ENCODE measurements at places on chromosomes 1 and 21. TPM values are rescaled to one million over a fixed set of nuclear protein-coding genes. Genes with fewer than 3 reads are reported as not detected.

Gene ADAMTS5
- not detected for total RNA-seq

Gene NIPAL3
- 46.6 TPM for total RNA-seq

Gene ADORA1
- 0.21 TPM for total RNA-seq

Gene OLIG2
- total RNA-seq, result not detected

Gene LYPD8
- total RNA-seq, result not detected

Gene DNTTIP2
- 74.0 TPM for total RNA-seq

Gene DIO1
- not detected for total RNA-seq

Gene SMAP2
- total RNA-seq, result 20.9 TPM

GRCh38 chr1:212287261-212287895 is 2.2 kb downstream of the PPP2R5A start:
- DNase-seq, result no peak

GRCh38 chr1:179881642-179882252 is 338 bp upstream of the TOR1AIP1 start:
- DNase-seq, result no peak

- DNase-seq, result no peak
These were observed 249.2 kb upstream of the NFIA start for GRCh38 chr1:60833173-60833572.

- DNase-seq, result no peak
These were observed 864 bp upstream of the BTG2 start for GRCh38 chr1:203304391-203304918.

DNA sequence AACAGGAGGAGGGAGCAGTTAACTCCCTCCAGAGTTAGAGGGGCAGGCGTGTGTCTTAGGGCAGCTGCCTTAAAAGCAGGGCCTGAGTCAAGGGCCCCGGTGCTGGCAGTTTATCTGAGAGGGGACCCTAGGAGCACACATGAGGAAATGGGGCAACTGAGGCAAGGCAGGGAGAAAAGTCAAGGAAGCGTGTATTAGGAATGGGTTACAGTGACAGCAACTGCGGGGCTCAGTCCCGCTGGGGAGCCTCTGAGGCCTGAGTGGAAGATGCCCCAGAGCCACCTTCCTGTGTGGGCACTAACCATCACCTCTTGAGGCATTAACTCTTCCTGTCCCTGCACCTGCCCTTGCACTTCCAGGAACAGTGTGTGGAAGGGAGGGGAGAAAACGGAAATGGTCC is 276.3 kb downstream of the MATN1 start:
- DNase-seq, result no peak

DNA sequence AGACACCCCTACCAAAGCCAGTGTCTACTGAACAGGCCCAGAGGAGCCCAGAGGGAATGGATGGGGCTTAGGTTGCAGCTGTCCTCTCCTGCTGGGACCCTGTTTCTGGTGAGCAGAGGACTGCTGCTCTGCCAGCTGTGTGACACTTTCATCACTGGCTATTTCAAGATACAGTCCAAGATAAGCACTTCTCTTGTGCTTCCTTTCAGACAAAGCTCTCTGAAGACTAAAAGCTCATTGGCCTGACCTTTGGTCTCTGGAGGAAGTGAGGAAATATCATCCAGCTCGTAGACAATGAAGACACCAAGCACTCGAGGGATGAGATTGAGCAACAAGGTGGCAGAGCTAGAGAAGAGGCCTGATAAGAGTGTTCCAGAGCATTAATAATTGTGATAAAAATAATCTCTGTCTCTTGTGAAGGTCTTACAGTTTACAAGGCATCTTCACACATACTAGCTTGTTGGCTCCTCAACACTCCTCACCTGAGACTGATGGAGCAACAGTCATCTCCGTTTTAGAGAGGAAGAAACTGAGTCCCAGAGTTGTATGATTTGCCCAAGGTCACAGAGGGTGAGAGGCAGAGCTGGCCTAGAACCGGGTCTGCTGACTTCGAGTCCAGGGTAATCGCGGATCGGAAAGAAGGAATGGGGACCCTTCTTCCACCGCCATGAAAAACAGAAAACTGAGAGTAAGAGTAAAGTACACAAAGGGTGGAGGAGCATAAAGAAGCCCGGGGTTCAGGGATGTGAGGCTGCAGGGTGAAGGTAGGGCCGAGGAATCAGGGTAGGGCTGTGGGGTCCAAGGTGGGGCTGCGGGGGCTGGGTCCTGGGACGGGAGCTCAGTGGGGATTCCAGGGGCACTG is 666 bp downstream of the PAFAH2 start:
- DNase-seq, result peak; percentile 28

GRCh38 chr1:18927654-18928272 is 25.4 kb upstream of the ALDH4A1 start:
- DNase-seq, result peak; percentile 52

DNA sequence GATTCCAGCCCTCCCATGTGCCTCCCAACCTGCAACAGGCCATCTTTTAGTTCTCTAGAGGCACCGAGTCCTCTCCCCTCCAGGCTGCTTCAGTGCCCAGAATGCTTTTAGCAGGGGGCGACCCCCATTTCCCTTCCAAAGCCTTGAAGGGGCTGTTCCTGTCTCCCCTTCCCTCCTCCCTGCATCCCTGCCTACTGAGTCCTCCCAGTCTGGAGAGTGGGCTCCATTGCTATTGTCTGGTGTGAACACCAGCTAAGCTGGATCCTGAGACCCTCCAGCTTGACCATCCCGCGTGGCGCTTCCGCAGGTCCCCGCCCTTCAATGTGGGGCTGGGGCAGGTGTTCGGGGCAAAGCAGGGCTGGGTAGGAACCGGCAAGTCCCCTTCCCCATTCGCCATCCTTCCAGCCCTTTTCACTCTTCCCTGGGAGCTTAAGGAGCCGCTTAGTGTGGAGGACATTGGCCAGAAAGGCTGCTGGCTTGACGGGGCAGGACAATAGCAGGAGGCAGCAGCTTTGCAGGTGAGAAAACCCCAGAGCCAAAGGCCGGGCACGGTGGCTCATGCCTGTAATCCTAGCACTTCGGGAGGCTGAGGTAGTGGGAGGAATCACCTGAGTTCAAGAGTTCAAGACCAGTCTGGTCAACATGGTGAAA is 32.2 kb downstream of the PADI6 start:
- no peak for DNase-seq

DNA sequence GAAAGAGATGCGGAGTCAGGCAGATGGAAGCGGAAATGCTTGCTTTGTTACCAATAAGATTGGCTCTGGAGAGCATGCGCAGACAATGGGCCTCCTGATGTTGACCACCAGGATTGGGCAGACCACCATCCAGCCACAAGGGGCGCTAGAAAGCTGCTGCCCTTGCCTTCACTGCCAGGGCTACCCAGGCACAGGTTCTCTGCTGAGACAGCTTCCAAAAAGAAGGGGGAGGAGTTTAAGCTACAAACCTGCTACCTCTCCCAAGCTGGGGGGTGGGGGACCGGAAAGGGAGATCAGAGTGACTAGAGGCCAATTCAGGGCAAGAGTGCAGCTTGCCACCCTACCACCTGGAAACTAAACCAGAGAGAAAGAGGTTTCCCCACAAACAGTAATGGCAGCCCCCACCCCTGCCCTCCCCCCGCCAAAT is 369.7 kb downstream of the RRAGC start:
- no peak for DNase-seq

DNA sequence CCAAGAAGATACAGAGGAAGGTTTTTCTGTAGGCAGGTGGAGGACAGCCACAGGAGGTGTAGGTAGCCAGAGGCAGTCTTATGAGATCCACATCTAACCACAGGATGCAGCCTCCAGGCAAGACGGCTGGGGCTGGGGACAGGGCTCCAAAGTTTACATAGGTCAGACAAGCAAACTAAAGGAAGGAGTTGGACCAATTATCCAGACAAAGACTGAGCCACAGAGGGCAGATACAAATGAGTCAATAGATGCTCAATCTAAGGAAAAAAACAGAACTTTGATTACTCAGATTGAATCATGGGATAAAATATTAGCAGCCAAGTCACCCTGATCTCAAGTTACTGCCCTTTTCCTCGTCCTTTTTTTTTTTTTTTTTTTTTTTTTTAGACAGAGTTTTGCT is 91.6 kb downstream of the RGS7 start:
- no peak for DNase-seq

DNA sequence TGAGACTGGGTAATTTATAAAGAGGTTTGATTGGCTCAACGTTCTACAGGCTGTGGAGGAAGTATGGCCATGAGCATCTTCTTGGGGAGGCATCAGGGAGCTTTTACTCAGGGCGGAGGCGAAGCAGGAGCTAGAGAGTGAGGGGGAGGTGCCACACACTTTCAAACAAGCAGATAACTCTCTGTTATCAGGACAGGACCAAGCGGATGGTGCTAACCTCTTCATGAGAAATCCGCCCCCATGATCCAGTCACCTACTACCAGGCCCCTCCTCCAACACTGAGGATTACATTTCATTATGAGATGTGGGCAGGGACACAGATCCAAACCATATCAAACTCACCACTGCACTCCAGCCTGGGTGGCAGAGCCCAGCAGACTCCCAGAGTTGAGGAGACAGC is 11.5 kb upstream of the LRRC47 start:
- DNase-seq, result no peak

DNA sequence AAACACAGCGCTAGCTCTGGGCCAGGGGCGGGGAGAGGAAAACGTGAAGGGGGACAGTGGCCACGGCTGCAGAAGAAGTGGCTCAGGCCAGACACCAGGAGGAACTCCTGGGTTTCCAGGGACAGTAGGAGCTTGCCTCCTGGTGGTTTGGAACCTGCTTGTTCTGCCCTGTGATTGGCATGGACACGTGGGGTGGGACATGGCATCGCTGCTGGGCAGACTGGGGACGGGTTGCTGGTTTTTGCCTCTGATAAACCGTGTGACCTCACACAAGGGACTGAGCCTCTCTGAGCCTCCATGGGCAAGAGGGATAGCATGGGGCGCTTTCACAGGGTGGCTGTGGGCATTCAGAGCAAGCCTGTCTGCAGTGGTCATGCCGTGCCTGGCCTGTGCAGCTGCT is 7.5 kb upstream of the PLCH2 start:
- no peak for DNase-seq

DNA sequence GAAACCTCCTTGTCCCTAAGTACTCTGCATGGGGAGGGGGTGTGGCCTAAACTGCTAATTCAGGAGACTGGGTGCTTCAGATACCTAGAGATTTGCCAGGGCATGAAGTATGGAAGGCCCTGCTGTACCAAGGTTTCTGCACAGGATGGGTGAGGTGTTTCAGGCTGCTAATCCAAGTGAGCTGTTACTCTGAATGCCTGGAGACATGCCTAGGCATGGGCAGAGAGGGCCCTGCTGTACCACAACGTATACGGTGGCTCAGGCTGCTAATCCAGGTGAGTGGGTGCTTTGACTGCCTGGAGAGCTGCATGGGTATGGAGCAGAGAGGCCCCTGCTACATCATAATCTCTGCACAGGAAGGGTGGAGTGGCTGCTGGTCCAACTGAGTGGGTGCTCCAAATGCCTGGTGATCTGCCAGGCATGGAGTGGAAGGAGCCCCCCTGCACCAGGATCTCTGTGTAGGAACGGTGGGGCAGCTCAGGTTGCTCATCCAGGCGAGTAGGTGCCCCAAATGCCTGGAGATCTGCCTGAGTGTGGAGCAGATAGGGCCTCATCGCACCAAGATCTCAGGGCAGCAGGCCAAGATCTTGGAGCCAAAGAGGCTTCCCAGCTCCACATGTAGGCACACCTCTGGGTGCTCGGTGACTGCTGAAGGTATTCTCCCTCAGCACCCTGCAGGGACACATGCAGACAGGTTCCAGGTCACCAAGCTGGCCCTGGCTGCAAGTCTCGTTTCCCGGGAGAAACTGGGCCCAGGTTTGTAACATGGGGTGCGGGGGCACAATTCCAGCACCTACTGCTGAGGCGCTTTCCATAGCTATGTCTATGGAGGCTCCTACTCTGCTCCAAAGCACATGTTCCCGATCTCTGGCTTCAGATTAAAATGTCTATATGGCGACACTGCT is 252.5 kb upstream of the PLXNA2 start:
- DNase-seq, result peak; percentile 87

- no peak for DNase-seq
These were observed 596 bp downstream of the ITGB2 start for GRCh38 chr21:44919913-44920693.

GRCh38 chr1:5349526-5349925 is 642.7 kb downstream of the NPHP4 start:
- no peak for DNase-seq

- no peak for DNase-seq
These were observed 81.2 kb upstream of the ABCD3 start for GRCh38 chr1:94336991-94337390.

DNA sequence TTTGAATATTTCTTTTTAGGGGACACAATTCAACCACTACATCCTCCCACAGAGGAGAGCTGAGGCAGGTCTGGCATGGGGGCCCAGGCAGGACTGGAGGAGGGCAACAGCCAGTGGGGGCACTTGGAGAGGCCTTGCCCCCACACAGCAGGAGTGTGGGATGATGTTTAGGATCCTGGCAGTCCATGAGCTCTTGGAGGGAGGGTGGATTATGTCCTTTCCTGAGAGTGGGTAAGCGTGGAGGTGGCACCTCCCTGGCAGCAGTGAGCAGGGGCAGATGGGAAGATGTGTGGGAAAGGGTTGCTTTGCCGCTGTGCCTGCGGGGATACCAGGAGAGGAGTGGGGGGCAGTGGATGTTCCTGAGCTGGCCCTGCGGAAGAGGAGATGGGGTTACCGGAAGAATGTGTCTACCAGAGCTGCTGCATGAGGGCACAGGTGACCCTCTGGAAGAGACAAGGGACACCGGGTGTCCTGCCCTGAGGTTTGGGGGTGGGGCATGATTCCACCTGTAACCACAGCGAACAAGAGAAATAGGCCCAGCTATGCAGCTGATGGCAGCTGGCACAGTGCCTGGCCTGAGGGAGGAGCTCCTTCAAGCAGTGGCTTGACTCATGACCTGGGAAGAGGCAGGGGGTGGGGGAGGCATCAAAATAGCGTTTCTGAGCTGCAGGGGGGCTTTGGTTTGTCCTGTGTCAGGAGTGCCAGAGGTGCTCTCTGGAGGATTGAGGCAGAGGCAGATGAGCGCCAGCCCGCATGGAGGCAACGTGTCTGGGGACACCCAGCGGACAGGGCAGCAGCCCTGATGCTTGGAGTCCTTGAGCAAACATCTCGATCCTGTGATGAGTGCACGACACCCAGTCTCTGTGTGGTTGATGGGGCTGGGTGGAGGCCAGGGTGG is 123.9 kb upstream of the TMPRSS2 start:
- no peak for DNase-seq

DNA sequence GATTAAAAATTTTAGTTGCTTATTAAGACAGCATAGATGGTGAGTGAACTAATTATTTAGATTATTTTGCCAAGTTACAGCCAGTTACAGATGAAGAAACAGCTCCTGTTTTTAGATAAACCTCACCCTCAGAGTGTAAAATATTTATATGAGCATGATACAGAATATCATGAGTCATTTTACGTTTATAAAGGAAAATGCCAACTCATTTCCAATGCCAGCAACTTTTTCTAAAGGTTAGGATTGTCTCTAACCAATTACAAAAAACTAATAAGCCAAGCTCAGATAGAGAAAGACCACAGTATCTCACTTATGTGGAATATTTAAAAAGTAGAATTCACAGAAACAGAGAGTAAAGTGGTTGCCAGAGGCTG is 590.1 kb downstream of the LTN1 start:
- no peak for DNase-seq

Data from foreskin keratinocyte (primary cell).